ENCODE measurements at places on chromosomes 7 and 10.

GRCh38 chr10:16116404-16117304 is 256.3 kb upstream of the MINDY3 start:
- peak; percentile 24 for DNase-seq

- DNase-seq, result no peak
These were observed 114.2 kb upstream of the GPR22 start for GRCh38 chr7:107355616-107356015.

GRCh38 chr7:24882989-24883621 is 96.9 kb downstream of the OSBPL3 start:
- DNase-seq, result peak; percentile 56

DNA sequence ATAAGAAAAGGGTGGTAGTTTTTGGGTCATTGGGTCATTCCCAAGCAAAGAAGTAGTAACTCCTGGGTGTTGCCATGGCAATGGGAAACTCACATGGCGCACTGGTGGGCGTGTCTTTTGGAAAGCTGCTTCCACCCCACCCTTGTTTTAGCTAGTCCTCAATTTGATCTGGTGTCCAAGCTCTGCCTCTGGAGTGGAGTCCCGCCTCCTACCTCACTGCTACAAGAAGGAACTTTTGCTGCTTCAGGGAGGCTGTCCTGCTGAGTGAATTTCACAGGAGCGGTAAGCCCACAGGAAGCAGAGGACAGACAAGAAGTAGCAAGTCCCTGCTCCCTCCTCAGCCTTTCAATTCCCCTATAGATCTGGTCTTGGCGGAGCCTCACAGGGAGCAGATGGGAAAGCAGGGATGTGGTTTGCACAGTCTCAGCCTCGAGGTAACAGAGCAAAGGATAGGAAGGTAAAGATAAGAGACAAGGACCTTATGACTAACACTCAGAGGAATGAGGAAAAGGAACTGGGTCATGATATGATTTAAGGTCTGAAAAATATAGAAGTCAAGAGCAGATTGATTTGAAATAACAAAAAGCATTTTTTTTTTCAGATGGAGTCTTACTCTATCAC is 700.3 kb downstream of the TNS3 start:
- DNase-seq, result no peak

DNA sequence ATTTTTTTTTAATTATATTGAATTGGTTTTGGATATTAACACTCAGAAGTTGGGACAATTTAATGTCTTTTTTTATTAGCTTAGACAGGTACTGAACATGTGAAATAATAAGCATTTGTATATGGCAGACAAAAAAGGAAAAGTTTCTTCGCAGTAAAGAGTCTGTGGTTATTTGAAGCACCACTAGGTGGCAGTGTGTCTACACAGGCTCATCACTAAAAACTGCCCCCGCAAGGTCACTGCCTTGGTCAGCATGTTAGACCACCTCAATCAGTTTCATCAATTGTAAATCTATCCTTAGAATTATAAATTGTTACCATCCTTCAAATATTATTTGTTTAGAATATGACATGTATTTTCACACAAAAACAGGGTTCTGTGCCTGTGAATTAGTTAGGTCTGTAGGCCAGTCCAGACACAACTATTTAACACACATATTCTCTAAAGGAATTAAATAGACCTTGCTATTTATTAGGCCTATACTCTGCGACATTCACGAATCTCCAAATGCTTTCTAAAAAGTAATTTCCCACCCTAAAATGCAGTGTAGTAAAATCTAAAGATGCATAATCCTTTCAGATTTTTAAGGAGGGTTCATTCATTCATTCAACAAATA is 17.0 kb downstream of the PNLIPRP3 start:
- peak; percentile 74 for DNase-seq

DNA sequence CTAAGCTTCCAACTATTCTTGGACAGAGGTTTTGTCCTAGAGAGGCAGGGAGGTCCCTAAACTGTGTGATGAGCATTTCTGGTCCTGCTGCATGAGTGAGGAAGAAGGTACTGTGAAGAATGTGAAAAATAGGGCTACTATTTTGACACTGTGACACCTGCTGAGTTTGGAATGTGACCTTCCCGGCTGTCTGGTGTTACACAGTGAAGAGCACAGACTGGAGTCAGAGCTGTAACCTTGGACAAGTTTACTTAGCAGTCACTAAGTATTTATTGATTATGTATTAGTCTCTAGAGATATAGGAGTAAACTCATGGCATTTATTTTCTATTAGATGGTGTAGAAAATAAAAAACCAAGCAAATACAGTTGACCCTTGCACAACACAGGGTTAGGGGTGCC is 12.3 kb downstream of the GOLGA7B start:
- no peak for DNase-seq

DNA sequence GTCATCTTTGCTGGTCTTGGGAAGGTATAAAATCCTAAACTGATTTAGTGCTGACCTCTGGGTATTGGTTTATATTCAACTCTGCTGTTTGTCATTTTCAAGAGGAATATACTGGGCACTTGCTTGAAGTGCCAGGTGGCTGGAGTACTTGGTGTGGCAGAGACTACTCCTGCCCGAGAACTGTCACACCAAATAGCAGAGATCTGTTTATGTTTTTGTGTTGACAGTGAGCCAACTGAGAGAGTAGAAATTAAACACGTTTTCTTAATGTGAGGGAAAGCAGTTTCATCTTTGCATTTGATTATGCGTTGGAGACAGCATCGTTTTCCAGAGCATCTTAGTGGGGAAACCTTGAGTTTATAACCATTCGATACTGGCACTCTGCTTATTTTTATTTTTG is 174.4 kb downstream of the CDCA7L start:
- no peak for DNase-seq

DNA sequence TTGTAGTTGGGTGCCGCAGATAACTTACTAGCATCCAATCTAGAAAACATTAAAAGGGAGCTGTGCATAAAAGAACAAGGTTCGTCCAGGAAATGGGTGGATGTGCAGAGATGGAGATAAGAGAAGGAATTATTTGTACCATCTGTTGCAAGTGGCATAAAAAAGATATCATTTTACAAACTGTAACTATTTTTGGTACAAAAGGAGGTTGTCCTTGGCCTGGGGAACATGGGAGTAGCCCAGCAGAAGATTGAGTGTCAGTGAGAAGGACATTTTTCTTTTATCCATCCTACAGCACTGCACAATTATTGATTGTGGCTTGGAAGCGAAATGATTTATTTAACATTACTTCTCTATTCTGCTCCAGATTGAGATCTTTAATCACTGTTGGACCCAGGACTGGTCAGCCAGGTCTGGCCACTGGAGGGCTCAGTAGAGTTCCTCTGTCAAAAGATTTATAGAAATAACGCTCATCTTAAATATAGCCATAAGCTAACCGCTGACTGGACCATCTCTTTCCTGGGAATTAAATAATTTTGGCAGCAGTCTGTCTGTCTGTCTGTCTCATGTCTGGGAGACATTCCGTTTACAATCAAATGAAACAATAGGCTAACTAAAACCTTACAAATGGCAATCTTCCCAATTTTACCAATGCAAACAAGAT is 254.1 kb downstream of the KIAA1217 start:
- DNase-seq, result no peak

DNA sequence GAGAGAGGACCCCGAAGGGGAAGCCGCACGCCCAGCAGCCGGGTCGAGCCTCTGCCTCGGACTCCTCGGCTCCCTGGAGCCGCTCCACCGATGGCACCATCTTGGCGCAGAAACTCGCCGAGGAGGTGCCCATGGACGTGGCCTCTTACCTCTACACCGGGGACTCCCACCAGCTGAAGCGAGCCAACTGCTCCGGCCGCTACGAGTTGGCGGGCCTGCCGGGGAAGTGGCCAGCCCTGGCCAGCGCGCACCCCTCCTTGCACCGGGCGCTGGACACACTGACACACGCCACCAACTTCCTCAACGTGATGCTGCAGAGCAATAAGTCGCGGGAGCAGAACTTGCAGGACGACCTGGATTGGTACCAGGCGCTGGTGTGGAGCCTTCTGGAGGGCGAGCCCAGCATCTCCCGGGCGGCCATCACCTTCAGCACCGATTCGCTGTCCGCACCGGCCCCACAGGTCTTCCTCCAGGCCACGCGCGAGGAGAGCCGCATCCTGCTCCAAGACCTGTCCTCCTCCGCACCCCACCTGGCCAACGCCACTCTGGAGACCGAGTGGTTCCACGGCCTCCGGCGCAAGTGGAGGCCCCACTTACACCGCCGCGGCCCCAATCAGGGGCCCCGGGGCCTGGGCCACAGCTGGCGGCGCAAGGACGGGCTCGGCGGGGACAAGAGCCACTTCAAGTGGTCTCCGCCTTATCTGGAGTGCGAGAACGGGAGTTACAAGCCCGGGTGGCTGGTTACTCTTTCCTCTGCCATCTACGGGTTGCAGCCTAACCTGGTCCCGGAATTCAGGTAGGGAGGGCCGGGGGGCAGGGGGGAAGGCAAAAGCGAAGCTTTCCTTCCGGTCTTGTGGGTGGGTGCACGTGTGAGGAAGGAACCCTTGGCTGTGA is 973 bp downstream of the GPR158 start:
- DNase-seq, result no peak

DNA sequence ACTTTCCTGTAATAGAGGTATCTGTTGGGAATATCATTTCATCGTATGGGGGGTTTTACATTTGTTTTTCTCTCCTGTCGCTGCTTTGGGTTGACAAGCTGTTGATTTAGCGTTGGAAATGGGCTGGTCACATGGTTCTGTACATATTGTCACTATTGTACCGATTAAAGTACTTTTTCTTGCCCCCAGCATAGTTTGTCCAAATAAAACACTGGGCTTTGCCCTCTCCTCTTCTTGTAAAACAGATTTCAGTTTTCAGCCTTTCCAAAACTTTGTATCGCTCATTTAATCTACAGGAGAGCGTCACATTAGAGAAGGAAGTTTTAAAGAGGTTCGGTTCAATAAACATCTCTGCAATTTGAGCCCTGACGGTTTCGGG is 4.0 kb downstream of the BMI1 start:
- no peak for DNase-seq

DNA sequence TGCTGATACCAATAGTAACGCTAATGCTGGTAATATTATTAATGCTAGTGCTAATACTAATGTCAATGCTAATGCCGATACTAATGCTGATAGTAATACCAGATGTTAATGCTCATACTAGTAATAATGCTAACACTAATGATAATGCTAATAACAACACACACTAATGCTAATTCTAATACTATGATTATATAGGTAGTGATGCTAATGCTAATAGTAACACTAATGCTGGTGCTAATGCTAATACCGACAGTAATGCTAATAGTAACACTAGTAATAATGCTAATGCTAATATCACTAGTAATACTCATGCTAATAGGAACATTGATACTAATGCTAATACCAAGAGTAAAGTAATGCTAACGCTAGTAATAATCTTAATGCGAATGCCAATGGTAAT is 406.4 kb upstream of the RNF32 start:
- DNase-seq, result no peak

GRCh38 chr10:44991571-44991970 is 9.2 kb upstream of the ZNF22 start:
- DNase-seq, result no peak

GRCh38 chr7:91463330-91463729 is 199.1 kb downstream of the FZD1 start:
- DNase-seq, result no peak

- DNase-seq, result no peak
These were observed 154.1 kb downstream of the KIAA1217 start for GRCh38 chr10:24363070-24363469.

- no peak for DNase-seq
These were observed 98.3 kb downstream of the MKLN1 start for GRCh38 chr7:131425992-131426391.

DNA sequence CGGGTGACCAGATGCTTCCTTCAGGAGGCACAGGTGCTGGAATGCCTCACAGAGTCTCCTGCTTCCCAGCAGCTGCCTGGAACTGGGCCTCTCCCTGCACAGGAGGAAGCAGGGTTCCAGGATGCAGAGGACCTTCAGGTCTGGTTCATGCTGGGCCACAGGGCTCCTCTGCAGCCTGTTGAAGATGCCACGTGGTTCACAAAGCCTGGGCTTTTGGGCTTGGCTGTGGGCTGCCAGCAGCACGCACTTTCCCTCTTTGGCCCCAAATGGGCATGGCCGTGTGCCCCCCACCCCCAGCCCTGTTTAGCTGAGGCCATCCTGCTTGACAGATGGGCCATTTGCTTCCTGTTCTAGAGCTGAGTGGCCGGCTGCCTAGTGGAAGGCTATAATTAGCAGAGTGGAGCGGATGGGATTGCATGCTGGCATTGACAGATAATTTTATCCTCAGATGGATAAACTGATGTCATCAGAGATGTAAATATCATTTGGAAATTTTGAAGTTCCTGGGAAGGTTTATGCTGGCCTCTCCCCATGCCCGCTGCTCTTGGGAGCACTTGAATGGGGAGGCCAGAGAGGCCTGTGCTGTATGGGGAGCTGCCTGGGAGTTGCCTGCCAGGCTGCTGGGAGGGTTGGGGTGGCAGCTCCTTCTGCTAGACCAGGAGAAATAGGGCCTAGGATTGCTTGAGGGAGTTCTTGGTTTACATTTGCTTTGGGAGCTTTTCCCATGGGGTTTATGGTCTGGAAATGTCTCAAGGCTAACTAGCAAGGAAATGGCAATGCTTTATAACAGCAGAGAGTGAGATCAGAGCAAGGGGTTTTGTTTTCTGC is 28.2 kb downstream of the TSPAN15 start:
- peak; percentile 71 for DNase-seq

DNA sequence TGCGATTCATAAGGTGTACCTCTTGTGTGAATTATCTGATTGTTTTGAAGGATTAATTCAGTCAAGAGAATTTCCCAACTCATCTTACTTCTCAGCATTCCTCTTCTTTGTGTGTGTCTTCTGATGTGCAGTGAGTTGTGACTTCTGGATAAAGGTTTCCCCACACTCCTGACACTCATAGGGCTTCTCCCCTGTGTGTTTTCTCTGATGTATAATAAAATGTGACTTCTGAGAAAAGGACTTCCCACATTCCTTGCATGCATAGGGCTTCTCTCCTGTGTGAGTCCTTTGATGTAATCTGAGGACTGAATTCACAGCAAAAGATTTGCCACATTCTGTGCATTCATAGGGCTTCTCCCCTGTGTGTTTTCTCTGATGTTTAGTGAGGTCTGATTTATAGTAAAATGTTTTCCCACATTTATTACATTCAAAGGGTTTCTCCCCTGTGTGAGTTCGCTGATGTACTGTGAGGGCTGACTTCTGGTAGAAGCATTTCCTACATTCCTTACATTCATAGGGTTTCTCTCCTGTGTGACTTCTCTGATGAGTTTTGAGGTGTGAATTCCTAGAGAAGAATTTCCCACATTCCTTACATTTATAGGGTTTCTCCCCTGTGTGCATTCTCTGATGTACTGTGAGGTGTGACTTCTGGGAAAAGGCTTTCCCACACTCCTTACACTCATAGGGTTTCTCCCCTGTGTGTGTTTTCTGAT is 24.2 kb downstream of the ZNF25 start:
- no peak for DNase-seq

All from suppressor macrophage (primary cell).